Uterus (tissue), 4 donors: ENCODE measurements at places on chromosomes 4 and X.

GRCh38 chrX:96140796-96141195 is 543.8 kb upstream of the DIAPH2 start:
- no peak for DNase-seq

DNA sequence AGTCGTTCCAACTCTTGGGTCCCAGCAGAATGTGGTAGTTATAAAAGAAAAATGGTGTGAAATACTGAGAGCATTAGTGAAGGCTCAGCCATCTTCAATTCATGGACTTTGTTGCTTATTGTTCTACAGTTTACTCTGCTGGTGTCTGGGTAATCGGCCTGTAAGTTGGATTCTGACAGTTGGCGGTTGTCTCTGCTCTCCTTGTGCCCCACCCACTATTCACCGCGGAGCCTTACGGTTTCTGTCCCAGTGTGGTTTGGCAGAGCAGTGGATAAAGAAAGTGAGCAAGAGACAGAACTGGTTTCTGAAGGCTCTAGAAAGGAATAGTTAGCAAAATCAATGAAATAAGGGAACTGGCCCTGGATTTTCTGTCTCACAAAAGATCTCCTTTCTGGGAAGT is 9.1 kb downstream of the LONRF3 start:
- no peak for DNase-seq

DNA sequence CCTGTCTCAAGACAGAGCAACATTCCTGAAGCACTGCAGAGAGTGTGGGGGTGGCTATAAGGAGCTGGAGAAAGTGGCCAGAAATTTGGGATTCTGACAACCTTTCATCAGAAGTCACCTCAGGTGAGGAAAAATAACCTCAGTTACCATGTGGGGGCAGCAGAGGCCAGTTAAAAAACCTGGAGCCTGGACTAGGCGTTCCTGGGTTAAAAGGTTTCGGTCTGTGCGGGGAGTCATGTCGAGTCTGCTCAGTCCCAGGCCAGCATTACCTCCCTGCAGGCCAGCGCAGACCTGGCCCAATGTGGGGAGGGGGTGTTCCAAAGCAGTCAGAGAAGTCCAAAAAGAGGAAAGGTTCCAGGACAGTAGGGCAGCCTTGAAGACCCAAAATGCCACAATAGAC is 10.9 kb upstream of the NALF2 start:
- no peak for DNase-seq

DNA sequence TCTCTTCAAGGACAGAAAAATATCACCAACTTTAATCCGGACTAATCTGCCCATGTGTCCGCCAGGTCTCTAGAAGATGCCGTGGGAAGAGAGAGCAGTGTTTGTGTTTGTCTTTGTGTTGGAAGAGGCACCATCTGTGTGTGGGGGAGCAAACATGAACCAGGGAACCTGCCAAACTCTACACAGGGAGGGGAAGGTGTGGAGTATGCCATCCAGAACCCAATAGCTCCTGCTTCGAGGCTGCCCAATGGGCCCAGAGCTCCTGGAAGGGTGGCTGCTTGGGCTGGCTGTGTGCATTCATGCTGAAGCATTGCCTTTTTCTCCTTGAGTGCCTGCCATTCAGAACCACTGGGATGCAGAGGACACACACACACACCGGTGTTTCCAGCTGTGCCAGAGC is 536.2 kb downstream of the MID1IP1 start:
- no peak for DNase-seq

GRCh38 chr4:55468724-55469123 is 73.0 kb downstream of the TMEM165 start:
- no peak for DNase-seq

- DNase-seq, result no peak
These were observed 6.1 kb downstream of the ENOX2 start for GRCh38 chrX:130896802-130897501.

DNA sequence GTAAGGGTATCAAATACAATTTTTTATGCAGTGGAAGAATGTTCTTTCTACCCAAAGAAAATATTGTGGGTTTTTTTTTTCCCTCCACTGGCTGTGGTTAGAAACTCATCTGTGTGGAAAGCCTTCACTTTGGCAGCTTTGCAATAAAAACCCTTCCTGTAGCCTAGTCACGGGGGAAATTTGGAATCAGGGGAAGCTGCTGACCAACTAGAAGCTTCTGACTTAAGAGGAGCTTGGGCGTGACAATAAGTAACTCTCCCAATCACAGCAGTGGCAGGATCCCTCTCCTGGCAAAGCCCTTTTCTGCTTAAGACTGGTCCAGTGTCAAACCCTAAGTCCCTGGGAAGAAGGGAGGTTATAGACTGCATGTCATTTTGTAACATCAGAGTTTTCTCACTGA is 87.9 kb downstream of the LRRC66 start:
- no peak for DNase-seq

DNA sequence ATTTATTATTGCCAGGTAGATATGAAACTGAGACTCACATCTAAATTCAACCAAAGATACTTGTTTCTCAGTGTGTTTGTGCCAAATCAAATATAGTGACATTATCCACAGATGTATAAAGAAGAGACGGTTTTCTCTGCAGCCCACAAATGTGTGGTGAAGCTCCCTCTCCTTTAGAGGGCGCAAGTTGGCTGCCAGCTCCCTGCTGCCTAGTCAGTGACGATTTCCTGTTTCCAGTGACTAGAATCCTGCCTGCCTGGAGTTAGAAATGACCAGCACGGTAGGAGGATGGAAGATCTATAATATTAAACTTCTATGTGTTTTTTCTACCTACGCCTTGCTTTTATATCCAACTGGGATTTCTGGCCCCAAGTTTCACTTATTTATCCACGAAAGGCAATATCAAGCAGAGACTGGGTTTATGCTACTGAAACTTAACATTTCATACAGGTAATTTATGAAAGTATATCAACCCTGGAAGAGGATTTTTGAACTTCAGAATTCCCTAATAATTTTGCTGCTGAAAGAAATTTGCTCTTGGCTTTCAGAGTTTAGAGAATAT is 1793.7 kb upstream of the TENM3 start:
- no peak for DNase-seq

DNA sequence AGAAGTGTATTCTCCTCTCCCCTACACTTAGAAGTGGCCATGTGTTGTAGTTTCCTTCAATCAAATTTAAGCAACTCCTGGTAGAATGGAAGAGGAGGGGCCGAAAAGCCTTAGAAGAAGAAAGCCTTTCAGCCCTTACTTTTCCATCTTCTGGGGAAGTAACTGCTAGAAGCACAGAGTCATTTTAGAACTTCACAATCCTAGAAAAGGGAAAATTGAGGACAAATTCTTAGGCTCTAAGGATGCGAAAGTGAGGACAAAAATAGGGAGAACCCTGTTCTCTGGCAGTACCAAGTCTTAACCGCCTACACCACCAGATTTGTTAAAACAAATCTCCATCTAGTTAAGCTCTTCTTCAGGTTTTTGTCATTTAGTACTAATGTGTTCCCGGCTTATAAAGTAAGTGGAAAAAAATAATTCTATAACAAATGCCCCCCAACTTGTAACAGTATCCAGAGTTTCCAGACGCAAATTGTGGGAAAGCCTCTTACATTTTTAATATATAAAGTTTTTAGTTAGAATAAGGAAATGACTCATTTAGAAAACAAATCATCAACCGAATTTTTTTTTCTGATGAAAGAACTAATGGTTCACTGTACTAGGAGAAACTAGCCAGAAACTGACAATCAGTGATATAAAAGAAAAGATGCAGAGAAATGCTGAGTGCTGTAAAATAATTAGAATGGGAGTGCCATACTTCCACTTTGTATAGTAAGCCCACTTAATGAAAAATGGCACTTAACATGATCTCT is 76.0 kb downstream of the ARAP2 start:
- DNase-seq, result no peak

- no peak for DNase-seq
These were observed 93.2 kb downstream of the FAM13A start for GRCh38 chr4:88963817-88964216.

GRCh38 chrX:30635630-30636029 is 17.6 kb upstream of the GK start:
- no peak for DNase-seq
